Vein endothelial cell (primary cell): ENCODE measurements at places on chromosomes 5 and 9. TPM values are rescaled to one million over a fixed set of nuclear protein-coding genes. Genes with fewer than 3 reads are reported as not detected.

CDH6 gene
- total RNA-seq: not detected in 2 replicates

RLN2 gene
- not detected in 2 replicates for total RNA-seq

CCDC192 gene
- not detected in 2 replicates for total RNA-seq

SLC34A3 gene
- total RNA-seq: not detected in 2 replicates

IL3 gene
- not detected in 2 replicates for total RNA-seq

TRAF1 gene
- total RNA-seq: 1.3 and 4.5 TPM in 2 replicates

OR1Q1 gene
- total RNA-seq: not detected in 2 replicates

SH3PXD2B gene
- total RNA-seq: 40.8 and 48.3 TPM in 2 replicates

NDUFS4 gene
- total RNA-seq: 65.7 and 67.7 TPM in 2 replicates

CORO2A gene
- total RNA-seq: 0.48 and 0.65 TPM in 2 replicates

DAB2IP gene
- total RNA-seq: 37.1 and 54.9 TPM in 2 replicates

BSPRY gene
- total RNA-seq: not detected in 2 replicates

DIPK1B gene
- total RNA-seq: 182 and 234 TPM in 2 replicates

SLC9A3 gene
- total RNA-seq: 1.8 and 2.3 TPM in 2 replicates

SIGMAR1 gene
- 70.1 and 78.1 TPM in 2 replicates for total RNA-seq

SIT1 gene
- not detected in 2 replicates for total RNA-seq

PHF24 gene
- not detected in 2 replicates for total RNA-seq

NIPBL gene
- total RNA-seq: 21.2 and 30.2 TPM in 2 replicates

AIF1L gene
- total RNA-seq: 16.0 and 25.6 TPM in 2 replicates

SUSD3 gene
- 0.98 TPM in 1 of 2 replicates, not detected in the other for total RNA-seq

ENTPD8 gene
- total RNA-seq: 0.33 TPM in 1 of 2 replicates, not detected in the other

LCN15 gene
- total RNA-seq: not detected in 2 replicates

IFNA2 gene
- not detected in 2 replicates for total RNA-seq

ARHGAP26 gene
- total RNA-seq: 22.5 and 33.1 TPM in 2 replicates

LPAR1 gene
- 0.33 and 0.76 TPM in 2 replicates for total RNA-seq

TGFBR1 gene
- 10.8 and 13.9 TPM in 2 replicates for total RNA-seq

EIF4EBP3 gene
- 0.38 and 1.3 TPM in 2 replicates for total RNA-seq

TRIM14 gene
- 2.3 and 2.9 TPM in 2 replicates for total RNA-seq

RETREG1 gene
- total RNA-seq: 0.10 TPM in 1 of 2 replicates, not detected in the other

BARHL1 gene
- not detected in 2 replicates for total RNA-seq

ESM1 gene
- total RNA-seq: 181 and 274 TPM in 2 replicates

GEMIN5 gene
- total RNA-seq: 20.6 and 22.7 TPM in 2 replicates

LECT2 gene
- not detected in 2 replicates for total RNA-seq

CD72 gene
- total RNA-seq: not detected in 2 replicates

SLC45A2 gene
- 0.10 TPM in 1 of 2 replicates, not detected in the other for total RNA-seq

SPOCK1 gene
- 85.6 and 135 TPM in 2 replicates for total RNA-seq

SHISAL2B gene
- not detected in 2 replicates for total RNA-seq

SMC2 gene
- 10.1 and 20.5 TPM in 2 replicates for total RNA-seq

CACFD1 gene
- total RNA-seq: 4.9 and 11.1 TPM in 2 replicates

MUSK gene
- total RNA-seq: not detected in 2 replicates

SLC12A2 gene
- total RNA-seq: 88.5 and 159 TPM in 2 replicates

GBGT1 gene
- total RNA-seq: 17.3 and 36.9 TPM in 2 replicates

GPR150 gene
- 0.29 and 0.33 TPM in 2 replicates for total RNA-seq
